Stimulated activated CD4-positive, alpha-beta T cell treated with anti-CD3 and anti-CD28 coated beads, TNF-alpha, amount 100 ng/mL, for 24 hours (primary cell): ENCODE measurements at places on chromosomes 12 and 14.

DNA sequence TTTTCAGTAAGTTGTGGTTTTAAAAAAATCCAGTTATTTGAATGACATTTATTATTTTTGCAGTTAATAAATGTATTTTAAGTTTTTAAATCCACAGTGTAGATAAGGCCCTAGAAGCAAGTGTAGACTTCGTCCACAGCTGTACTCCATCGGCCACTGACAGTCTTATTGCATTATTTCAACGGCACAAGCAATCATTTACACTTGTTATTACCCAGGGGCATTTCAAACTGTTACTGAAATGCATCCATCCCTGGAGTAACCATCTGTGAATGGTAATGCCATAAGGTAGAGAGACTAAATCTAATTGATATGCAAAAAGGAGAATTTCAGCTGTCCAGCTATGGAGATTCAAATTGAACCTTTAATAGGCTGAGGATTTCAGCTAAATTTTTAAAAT lies 48.4 kb downstream of the BICD1 start:
- DNase-seq: no peak

GRCh38 chr12:85639834-85640233 lies 196.4 kb downstream of the RASSF9 start:
- no peak for DNase-seq

- no peak for DNase-seq
These were observed 266.8 kb upstream of the CLEC14A start for GRCh38 chr14:38522724-38523123.

- DNase-seq: no peak
These were observed 47.8 kb upstream of the MED13L start for GRCh38 chr12:116325336-116325664.

- DNase-seq: no peak
These were observed 213.5 kb downstream of the PELI2 start for GRCh38 chr14:56331592-56332216.

DNA sequence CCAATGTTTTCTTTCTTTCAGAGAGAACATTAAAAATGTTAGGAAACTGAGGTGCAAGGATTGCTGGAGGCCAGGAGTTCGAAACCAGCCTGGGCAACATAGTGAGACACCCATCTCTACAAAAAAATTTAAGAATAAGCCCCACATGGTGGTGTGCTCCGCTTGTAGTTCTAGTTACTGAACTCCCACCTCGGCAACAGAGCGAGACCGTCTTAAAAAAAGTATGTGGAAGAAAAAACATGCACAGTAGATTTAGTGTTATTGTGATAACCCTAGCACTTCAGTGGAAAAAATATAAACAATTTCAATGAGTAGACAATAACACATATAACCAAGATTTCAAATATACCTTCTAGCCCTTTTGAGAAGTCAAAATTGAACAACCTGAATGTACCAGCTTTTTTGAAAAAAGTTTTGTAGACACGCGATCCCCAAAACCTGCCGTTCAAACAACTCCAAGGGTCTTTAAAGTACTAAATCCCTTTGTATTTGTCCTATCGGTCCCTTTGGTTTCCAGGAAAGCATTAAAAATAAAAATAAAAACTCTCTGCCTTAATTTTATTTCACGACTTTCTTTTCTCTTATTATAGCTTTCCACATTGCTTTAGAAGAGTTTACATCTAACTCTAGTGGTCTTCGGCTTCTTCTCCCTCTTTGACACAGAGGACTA lies 1.0 kb upstream of the ANO6 start:
- no peak for DNase-seq

DNA sequence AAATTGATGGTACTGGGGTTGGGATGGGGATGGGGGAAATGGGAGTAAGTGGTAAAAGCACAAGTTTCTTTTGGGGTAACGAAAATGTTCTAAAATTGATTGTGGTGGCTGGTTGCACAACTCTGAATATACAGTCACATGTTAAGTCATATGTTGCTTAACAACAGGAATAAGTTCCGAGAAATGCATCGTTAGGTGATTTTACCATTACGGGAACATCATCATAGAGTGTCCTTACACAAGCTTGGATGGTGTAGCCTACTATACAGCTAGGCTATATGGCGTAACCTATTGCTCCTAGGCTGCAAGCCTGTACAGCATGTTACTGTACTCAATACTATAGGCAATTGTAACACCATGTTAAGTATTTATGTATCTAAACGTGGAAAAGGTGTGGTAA lies 31.0 kb downstream of the ITGA7 start:
- no peak for DNase-seq

GRCh38 chr12:84073401-84073800 lies 839.2 kb downstream of the SLC6A15 start:
- no peak for DNase-seq

GRCh38 chr12:131681257-131681620 lies 29.7 kb upstream of the SFSWAP start:
- no peak for DNase-seq

- no peak for DNase-seq
These were observed 202.7 kb upstream of the FRMD6 start for GRCh38 chr14:51448831-51449670.

DNA sequence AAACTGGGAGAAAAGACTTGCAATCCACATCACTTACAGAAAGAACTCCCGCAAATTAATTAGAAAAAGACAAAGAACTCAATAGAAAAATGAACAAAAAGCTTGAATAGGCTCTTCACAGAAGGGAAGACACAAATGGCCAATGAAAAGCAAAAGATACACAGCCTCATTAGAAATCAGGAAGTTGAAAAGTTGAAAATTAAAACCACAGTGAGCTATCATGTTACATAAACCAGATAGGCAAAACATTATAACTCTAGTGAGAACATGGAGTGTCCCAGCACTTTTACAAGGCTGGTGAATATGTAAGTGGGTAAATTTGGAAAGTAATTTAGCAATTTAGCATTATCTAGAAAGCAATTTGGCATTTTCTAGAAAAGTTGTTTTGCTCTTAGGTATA lies 158.4 kb upstream of the RASSF8 start:
- DNase-seq: no peak

DNA sequence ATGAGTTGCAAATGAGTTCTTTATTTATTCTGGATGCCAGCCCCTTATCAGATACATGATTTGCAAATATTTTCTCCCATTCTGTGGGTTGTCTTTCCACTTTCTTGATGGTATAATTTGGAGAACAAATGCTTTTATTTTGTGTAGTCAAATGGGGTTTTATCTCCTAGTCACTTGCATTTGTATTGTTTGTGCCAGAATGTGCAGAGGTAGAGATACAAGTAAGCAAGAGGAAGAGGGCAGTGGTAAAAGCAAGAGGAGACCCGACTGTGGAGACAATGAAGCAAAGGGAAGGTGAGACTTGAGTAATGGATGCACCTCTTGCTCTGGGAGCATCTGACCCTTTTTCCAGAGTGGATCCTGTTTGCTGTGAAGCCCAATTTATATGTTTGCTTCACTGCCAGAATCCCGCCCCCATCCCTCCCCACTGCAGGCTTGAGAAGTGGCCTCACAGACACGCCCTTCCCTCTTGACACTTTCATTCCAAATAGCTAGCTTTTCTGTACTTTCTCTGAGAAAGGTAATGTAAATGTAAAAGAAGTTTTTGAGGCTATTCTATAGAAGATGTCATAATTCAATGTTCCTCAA lies 786 bp upstream of the PFKM start:
- no peak for DNase-seq

DNA sequence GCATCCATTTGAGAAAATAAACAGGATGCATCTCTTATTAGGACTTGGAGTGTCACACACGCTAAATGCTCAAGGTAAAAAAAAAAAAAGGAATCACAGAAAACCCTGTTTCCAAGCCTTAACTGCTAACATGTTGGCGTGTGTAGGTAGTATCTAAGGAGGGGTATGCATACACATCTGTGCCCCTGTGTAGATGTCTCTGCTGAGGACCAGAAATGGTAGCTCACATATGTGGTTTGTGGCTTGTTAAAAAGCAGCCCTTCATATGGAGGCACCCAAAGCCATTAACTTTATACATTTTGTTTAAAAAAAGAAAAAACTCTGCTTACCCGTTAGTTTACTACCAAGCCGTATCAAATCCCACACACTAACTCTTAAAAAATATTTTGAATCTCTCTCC lies 314.1 kb downstream of the SNAPC1 start:
- DNase-seq: no peak
